Stimulated activated CD8-positive, alpha-beta memory T cell treated with anti-CD3 and anti-CD28 coated beads, Interleukin-4, amount 100 ng/mL, for 48 hours (primary cell): ENCODE measurements at places on chromosomes 13 and 19.

DNA sequence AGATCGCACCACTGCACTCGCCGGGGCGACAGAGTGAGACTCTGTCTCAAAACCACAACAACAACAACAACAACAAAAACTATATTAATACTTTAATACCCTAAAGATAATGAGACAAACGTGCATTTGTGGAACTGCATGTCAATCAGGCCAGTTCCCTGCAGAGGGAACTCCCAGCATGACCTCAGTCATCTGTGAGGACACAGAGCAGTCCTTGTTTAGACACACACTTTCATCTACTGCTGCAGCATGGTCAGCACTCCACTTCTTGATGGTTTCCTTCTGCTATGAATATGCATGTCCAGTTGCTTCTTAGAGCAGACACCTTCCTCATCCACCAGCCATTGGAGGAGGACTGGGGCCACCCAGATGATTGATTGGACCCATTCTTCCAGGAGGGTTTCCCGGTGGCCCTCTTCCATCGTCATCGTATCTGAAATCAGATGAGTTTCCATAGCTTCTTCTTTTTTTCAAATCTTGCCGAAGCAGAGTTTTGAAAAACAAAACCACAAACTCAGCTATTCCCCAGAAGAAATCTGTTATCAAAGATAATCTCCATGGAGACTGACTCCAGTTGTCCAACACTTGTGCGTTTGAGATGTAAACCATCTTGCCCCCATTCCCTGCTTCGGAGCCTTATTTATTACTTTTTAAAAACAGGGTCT is 26.5 kb downstream of the ZNF607 start:
- no peak for DNase-seq

GRCh38 chr19:41225238-41226052 is 6.4 kb downstream of the AXL start:
- no peak for DNase-seq

- peak; percentile 39 for DNase-seq
Observed at GRCh38 chr19:4061683-4062418, 4.8 kb downstream of the ZBTB7A start.

DNA sequence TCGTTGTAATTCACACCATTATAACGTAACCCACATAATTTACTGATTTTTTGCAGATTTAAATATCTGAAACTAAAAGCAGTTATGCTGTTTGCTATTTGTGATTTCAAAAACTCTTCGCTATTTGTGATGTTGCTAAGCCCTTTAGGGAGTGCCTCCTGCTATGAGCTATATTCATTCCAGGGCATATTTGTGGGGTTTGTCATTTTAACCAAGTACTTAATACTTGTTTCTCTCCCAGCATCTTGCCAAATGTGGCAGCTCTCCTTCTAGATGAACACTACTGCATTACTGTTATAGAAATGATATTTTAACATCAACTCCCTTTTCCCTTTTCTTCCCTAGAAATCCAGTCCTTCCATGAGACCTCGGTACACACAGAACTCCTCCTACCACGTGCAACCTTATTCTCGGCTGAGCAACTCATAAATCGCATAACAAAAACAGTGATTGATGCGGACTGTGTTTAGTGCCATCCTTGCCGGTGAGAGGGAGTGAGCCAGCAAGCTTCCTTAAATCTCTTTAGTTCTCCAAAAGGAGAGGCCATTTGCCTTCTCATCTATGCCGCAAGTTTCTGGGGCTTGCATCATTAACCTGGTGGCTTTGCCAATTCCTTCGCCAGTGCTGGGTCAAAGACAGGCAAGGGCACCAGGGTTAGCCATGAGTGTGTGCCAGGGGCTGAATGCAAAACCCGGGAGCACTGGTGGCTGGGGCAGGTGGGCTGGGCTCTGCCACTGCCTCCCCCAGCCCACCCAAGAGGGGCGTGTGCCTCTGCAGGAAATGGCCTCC is 33.4 kb downstream of the RFX2 start:
- DNase-seq, result no peak

GRCh38 chr13:73287831-73288230 is 229.0 kb downstream of the KLF5 start:
- DNase-seq, result no peak

DNA sequence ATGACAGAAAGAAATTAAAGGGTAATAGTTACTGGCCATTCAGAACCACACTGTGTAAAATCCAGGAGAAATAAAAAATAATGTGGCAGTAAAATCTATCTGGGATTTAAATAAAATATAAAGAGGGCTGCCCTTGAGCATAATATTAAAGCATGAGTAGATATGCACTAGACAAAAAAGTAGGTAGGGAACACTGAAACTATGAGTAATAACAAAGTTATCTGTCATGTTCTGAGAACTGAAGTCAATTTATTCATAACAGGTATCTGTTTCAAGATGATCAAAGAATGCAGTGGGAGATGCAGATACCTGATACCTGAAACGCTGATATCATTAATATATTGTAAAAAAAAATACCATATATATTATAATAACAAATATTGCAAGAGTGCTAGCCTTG is 1672.0 kb downstream of the SLITRK5 start:
- no peak for DNase-seq

DNA sequence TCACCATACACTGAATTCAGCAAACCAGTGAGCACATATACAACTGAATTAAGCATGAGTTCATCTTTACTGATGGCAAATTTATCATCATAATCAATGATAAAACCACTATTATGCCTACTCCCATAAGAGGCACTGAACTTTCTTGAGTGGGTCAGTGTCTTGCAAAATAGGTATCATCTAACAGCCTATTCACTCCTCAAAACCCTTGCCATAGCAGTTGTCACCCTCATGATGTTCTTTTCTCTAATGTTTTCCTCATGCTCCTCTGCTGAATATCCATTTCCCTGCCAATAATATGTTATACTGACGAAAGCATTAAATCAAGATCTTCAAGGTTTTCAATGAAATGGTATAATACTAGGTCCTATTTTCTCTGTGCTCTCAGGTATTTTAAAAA is 5.6 kb downstream of the ARGLU1 start:
- DNase-seq, result no peak

DNA sequence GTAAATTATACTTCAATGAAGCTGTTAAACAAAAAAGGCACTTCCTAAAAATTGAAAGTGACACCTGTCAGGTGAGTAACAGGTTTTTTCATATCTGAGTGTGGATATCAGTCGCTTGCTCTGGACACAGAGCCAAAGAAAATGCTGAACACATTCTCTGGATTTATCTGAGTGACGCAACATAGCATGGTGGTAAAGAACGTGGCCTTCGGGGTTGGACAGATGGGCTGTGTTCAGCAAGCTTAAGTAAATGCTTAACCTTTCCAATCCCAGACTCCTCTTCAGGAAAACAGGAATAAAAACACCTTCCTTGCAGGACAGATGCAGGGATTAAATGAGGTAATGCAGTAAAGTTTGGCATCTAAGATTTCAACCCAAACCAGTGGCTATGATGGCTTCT is 132.0 kb downstream of the FOXO1 start:
- DNase-seq, result no peak

DNA sequence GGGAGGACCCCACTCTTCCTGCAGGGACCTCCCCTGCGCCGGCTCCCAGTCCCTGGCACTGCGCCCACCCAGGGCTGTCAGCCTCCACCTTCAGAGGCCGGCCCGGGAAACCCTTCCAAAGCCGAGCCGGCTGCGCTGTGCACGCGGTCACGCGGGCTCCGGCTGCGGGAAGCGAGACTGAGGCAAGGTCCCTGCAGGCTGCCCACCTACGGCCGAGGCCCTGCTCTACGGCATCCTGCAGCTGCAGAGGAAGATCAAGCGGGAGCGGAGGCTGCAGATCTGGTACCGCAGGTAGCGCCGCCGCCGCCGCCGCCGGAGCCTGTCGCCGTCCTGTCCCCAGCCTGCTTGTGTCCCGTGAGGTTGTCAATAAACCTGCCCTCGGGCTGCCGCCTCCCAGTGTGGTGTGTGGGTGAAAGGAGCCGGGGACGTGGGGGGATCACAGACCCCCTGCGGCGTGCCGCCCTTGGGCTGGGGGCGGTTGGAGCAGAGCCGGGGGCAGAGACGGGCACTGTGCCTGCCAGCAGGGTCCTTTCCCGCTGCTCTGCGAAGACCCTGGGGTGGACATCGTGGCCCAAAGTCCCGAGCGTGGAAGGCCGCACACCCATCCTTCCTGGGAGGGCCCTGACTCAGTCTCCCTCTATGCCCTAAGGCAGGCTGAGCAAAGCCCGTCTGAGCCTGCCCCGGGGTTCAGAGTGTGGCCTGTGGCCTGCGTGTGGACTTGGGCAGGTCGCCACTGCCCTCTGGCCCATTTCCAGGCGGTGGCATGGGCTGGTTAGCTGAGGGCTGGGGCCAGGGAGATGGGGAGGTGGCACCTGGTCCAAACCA is 5.9 kb downstream of the GAMT start:
- no peak for DNase-seq

GRCh38 chr13:30739761-30740642 is 4.7 kb downstream of the ALOX5AP start:
- peak; percentile 73 for DNase-seq

GRCh38 chr19:58326501-58326913 is 287 bp upstream of the ZSCAN22 start:
- no peak for DNase-seq

DNA sequence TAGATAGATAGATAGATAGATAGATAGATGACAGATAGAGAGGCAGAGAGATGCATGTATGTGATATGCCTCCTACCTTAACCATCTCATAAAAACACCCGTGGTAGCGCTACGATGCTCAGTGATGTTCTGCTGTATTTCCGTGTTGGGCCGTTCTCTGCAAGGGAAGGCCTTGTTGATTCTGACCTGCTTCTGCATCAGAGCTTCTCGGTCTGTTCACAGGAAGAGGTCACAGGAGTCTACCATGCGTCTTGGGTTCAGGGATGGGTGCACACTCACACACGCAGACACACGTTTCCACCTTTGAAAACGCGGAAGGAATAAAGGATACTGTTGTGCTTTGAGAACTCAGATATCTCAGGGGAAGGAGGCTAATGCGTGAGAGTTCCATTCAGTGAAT is 316.9 kb downstream of the TEX29 start:
- no peak for DNase-seq

DNA sequence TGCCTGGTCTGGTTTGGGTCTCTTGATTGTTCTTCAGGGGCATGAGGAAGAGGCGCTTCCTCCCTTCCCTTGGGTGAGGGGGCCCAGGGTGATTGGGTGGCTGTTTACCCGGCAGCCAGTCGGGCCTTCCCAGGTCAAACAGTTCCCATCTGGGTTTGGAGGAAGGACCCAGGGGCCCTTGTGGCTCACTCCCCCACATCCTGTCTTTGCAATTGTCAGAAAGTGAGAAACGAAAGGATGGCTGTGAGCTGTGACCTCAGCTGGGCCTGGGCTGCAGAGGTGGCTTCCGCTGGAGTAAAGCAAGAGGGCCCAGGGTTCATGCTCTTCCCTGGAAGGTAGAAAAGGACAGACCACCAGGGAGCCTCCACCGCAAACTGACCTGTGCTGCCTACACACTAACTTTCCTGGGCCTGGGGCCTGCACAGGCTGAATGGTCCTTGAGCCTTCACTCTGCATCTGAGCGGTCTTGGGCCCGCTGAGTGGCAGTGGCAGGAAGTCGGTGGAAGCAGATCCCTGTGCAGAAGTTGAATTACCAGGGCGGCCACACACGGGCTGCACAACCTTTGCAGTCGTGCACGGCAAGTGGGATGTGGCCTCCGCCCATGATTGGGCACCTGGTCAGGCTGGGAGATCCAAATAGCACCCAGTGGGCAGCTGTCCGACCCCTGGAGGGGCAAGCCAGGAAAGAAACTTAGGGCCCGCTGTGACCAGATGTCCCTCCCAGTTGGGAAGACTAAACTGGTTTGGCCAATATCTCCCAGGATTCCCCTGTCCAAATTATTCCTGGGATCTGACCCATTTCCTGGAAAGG is 5.3 kb upstream of the CD79A start:
- DNase-seq, result peak; percentile 83

- DNase-seq, result peak; percentile 57
Observed at GRCh38 chr13:99542788-99543406, 41.6 kb downstream of the TM9SF2 start.

DNA sequence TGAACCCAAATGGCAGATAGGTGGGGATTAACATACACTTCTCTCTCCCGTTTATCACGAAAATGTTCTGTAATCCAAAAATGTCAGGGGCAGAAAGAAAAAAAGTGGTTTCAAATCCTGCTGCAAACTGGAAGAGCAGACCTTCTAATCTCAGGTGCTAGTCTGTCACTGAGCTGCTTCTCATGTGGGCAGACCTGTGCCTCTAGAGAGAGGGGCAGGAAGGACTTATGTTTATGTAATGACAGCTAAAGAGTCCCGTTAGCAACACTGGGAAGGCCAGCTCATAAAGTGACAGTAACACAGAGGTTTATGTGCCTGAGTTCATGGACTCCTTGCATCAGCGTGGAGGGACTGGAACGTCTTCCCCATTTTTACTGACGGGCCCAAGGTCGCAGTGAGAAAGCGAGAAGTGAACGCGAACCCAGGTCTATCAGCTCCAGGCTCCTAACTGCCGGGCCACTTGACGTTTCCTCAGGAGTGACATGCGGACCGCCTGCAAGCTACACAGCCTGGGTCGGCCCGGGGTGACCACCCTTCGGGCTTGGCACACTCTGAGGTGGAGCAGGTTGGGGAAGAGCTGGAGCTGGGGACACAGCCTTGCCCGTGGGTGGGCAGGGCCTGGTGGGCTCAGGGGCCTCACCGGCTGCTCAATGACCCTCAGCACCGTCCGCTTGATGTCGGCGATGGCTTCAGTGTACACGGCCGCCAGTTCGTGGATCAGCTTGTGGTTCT is 9.6 kb upstream of the RSPH6A start:
- no peak for DNase-seq

DNA sequence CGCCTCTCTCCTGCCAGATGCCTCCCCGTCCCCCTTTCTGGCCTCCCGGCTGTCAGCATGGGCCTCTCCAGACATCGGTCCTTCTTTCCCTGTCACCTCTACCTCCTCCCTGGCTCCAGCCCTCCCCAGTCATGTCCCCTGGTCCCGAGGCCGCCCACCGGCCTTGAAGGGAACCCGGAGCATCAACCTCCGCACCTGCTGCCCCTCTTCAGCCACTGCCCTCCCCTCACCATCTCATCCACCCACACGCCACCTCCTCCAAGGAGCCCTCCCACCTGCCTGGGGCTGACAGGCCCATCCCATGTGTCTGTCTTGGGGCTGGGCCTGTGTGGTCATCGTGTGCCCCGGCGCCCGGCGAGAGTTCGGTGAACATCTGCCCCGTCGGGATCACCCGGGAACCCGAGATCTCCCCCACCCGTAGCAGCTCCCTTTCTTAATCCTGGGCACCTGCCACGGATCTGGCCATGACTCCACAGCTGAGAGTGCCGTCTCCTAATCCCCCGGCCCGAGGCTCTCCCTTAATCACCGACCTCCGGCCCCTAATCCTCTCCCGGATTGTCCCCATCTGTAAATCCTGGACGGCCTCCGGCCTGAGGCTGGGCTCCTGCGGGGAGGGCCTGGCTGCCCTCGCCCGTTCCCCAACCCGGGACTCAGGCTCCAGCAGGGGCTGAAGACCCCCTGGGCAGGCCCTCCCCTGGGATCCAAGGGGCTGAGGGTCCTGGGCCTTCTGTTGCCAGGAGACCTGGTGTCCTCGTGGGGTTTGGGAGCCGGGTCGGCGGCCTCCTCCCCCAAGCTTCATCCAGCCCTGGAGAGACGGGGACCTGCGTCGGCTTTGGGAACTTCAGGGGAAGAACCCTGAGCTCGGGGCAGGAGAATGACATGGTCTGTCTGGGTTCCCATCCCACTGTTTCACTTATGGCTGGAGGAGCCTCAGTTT is 5.9 kb downstream of the HCN2 start:
- no peak for DNase-seq

GRCh38 chr13:48579165-48579918 is 46.5 kb upstream of the RCBTB2 start:
- DNase-seq, result no peak
